ENCODE measurements at places on chromosomes 3 and 15. TPM values are rescaled to one million over a fixed set of nuclear protein-coding genes. Genes with fewer than 3 reads are reported as not detected.
A peak's percentile ranks its signal among the peaks of the same experiment; 100 is the strongest.

- ATAC-seq = no peak
These were observed 154.9 kb downstream of the GRM7 start for GRCh38 chr3:7015683-7016440.

DNA sequence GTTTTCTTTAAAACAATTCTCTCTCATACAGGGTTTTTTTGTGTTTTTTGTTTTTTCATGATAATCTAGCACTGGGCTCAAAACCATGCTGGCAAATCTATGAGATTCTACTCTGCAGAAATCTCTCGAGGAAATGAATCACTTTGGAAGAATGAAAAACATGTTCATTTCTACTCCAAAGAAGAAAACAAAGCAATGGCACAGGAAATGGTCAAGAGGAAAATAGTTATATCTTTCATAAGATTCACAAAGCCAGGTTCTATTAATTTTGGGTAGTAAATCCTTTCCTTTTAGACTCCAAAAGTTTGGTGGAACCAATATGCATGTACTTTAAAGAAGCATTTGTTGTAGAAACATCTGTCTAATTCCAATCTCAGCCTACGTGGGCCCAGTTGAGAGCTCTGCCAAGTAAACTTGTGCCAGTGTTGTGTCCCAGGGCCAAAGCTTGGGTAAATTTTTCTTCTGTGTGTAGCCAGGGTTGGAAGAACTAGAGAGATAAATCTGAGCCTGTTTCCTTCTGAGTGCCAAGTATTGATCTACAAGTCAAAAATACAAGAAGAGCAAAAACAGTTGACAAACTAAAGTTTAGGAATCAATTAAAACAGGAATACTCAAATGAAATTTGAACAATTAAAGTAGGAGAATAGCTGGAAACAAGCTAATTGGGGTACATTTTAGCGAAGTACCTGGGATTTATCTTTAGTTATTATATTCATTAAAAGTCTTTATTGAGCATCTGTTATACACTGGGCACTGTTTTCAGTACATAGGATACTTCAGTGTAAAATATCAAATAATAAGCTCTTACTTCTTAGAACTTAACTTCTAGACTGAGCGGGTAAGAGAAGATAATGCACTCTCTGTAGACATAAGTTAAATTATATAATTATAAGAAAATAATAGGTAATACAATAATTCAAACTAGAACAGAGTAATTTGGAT is 657.5 kb upstream of the NECTIN3 start:
- ATAC-seq = peak; percentile 57

- ATAC-seq = no peak
These were observed 13.3 kb upstream of the GREM1 start for GRCh38 chr15:32704395-32704981.

- no peak for ATAC-seq
These were observed 212.6 kb downstream of the ZNF621 start for GRCh38 chr3:40737343-40737742.

DNA sequence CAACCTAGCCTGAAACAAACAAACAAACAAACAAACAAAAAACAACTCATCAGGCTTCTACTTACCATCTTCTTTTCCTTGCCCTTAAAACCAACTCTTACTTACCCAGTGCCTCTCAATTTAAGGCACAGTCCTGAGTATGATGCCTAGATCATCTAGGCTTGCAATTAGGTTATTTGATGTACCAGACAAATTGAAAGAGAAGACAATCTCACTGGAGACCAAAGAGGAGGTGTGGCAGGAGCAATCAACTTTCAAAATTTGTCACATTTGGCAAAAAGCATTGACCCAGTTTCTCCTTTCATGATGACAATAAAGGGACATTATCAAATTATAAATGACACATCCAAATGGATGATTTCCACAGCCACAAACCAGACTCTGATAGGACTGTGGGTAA is 36.0 kb downstream of the AAGAB start:
- ATAC-seq = no peak

DNA sequence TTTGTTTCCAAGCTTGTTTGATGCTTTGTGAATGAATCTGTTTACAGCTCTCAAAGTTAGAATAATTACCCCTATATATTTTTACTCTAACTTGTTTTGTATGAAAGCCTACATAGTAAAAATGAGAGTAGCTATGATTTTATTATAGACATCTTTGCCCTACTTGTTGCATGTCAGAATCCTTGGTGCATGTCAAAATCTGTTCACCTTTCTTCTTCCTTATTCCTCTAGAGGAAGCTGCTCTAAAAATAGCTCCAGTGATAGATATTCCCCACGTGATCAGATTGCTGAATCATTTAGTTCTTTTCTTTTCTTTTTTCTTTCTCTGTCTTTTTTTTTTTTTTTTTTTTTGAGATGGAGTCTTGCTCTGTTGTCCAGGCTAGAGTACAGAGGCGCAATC is 39.8 kb downstream of the LRRC49 start:
- ATAC-seq = no peak

- no peak for ATAC-seq
These were observed 102.7 kb downstream of the ASB7 start for GRCh38 chr15:100705065-100705464.

GRCh38 chr3:43869491-43869890 is 178.8 kb downstream of the ABHD5 start:
- ATAC-seq = no peak

- no peak for ATAC-seq
These were observed 56.0 kb upstream of the LINGO1 start for GRCh38 chr15:77688693-77689092.

DNA sequence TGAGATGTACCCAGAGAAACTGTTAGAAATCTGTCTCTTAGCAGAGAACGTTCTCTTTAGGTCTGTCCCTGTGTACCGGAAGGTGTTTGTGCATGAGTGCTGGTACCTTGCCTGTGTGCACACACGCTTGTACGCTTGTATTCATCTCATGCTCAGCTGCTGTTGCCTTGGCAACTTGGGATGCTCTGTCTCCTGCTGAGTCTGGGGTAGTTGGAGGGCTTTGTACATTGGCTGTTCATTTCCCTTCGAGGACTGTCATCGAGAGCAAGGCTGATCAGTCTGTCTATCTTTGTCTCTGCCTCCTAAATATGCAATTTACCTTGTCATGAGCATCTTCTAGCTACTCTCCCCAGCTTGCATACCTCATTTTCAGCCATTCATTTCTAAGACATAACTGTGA is 147.2 kb downstream of the SLCO3A1 start:
- no peak for ATAC-seq

GRCh38 chr3:61872077-61872706 is 310.8 kb downstream of the PTPRG start:
- ATAC-seq = no peak

The RETNLB gene
- not detected for total RNA-seq

The BCHE gene
- 96.2 TPM for total RNA-seq

The TF gene
- total RNA-seq = 0.78 TPM

The PLD1 gene
- 14.8 TPM for total RNA-seq

The KNG1 gene
- total RNA-seq = not detected

The SENP2 gene
- 32.4 TPM for total RNA-seq

The VWA5B2 gene
- not detected for total RNA-seq

The KIF7 gene
- total RNA-seq = 26.3 TPM

The KBTBD12 gene
- 7.4 TPM for total RNA-seq

The SAMD7 gene
- total RNA-seq = not detected

The MRPL3 gene
- total RNA-seq = 87.4 TPM

The MYD88 gene
- 26.5 TPM for total RNA-seq
